CD4-positive, alpha-beta T cell treated with Interleukin-10 for 1 hour (primary cell): ENCODE measurements at places on chromosomes 3 and 15.
A peak's percentile ranks its signal among the peaks of the same experiment; 100 is the strongest.

GRCh38 chr3:95464346-95464745 lies 1350.0 kb upstream of the EPHA6 start:
- no peak for DNase-seq

DNA sequence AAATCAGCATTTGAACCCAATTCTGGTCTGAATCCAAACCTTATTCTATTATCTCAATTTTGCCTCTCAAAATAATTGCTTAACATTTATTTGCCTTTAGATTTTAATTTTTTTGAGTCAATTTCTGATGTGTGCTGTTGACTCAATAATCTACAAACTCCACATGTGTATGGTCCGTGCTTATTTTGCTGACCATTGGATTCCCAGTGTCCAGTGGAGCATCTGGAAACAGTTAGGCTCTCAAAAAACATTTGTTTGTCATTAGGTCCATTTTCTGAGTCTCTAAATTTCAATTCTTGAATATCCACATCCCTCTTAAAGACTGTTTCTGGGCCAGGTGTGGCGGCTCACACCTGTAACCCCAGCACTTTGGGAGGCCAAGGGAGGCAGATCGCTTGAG lies 19.2 kb upstream of the MYZAP start:
- no peak for DNase-seq

GRCh38 chr15:68252925-68253534 lies 23.5 kb upstream of the CLN6 start:
- DNase-seq, result peak; percentile 72

GRCh38 chr15:40367686-40368611 lies 9.9 kb downstream of the DISP2 start:
- DNase-seq, result peak; percentile 93

- DNase-seq, result no peak
These were observed 47.2 kb downstream of the CCDC12 start for GRCh38 chr3:46929324-46929723.

GRCh38 chr3:134704556-134704955 lies 53.7 kb upstream of the KY start:
- DNase-seq, result no peak

DNA sequence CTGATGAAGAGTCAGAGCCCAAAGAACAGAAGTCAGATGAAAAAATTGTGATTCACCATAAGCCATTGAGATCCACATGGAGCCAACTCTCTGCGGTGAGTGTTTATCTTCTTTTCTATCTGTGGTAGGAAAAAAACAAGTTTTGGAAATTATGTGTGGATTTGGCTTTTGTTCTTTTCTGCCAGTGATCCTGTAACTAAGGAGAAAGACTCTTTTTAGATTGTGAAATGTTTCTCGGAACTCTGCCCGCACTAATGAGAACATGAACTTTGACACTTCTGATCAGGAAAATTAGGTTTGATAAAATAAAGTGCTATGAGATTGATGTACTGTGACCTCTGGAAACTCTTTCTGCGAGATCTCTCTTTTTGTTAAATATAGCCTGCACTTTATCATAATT lies 8.4 kb downstream of the ARHGEF26 start:
- no peak for DNase-seq

- DNase-seq, result no peak
These were observed 885.1 kb downstream of the ZPLD1 start for GRCh38 chr3:103319912-103320311.

DNA sequence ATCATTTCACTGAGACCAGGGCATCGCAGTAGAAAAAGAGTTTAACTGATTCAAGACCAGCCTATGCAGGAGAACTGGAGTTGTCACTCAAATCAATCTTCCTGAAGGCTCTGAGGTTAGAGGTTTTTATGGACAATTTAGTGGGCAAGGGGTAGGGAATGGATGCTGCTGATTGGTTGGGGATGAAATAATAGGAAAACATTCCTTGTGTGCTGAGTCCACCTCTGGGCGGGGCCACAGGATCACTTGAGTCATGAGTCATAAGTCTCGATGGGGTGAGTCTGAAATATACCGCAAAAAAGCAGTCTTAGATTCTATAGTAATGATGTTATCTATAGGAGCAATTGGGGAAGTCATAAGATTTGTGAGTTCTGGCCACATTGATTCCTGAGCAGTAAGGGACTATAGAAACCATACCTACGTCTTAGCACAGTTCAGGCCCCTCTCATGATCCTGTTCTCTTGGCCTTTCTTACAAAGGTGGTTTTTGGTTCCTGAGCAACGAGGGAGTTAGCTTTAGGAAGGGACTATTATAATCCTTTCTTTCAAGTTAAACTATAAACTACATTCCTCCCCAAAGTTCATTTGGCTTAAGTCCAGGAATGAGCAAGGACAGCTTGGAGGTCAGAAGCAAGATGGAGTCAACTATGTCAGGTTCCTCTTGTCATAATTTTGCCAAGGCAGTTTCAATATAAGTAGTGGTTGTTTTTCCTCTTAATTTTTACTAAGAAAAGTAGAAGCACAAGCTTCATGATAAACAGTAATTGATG lies 2.7 kb upstream of the OPA1 start:
- DNase-seq, result no peak

DNA sequence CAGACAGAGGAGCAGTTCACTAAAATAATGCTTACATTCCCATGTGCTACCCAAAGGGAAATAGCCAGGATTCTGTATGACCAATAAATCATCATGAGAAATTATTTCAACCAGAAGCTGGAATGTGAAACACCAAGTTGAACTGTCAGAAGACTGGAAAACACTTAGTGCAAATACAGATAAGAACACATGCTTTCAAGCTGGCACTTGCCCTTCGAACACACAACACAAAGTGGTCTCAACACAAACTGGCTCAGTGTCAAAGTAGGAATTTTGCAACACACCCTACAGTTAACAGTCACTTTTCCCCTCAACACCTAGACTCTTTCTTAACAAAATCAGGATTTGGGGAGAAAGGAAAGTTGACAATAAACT lies 1.3 kb downstream of the FSD2 start:
- DNase-seq, result no peak

DNA sequence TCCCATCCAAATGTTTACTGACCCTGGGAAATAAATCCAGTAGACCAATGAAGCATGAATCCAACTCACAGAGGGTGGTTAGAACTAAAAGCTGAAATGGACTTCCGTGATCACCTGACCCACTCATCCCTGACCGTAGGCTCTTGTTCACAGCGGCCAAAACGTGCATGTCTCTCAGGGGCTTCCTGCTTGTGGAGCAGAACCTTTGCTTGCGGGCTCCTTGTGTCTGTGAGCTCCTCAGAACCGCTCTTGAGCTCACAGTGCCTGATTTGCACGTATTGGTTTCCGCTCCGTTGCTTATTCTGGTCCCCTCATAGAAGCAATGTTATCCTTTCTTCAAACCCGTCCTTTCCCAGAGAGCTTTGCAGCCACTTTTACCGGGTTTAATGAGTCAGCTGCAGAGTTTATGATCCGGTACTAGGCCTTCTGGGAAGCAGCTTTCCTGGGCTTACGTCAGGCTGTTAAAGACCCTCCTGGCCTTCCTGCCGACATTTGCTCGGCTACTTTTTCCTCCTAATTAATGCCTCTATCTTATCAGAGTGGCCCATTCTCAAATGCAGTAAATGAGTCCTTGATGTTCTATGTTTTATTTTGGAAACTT lies 35.4 kb downstream of the LIPC start:
- DNase-seq, result no peak

GRCh38 chr3:173943264-173943663 lies 545.7 kb downstream of the NLGN1 start:
- no peak for DNase-seq

DNA sequence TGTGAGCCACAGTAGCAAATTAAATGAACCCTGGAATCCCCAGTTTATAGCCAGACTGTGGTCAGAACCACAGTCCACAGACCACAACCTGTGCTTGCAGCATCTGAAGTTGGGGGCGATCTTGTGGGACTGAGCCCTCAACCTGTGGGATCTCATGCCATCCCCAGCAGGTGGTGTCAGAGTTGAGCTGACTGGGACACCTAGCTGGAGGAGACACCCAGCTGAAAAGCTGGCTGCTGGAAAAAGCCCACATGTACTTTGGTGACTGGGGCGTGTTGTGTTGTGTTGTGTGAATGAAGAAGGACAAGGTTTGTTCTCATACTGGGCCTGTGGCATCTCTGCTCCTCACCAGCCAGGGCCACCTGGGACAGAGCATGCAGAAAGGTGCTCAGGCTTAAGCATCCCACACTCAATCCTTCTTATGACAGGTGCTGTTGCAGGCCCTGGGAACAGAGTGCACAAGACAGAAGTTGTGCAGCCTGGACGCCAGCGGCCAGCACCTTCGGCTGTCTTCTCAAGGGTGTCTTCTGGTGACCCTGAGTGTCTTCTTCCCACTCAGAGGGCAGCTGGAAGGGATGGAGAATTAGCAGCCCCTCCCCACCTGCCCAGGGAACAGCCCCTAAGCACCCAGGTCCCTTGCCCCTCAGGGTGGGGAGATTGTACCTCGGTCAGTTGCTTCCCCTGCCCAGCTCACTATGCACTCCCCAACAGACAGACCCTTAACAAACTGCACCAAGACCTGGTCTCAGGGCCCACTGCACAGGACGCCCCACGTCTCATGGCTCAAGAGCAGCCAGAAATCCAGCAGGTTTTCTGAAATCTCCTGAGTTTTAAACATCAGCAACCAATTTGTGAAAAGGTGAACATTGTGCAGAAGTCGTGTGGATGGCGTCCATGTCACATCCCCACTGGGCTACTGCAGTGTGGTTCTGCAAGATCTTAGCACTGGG lies 2.2 kb upstream of the UROC1 start:
- no peak for DNase-seq

DNA sequence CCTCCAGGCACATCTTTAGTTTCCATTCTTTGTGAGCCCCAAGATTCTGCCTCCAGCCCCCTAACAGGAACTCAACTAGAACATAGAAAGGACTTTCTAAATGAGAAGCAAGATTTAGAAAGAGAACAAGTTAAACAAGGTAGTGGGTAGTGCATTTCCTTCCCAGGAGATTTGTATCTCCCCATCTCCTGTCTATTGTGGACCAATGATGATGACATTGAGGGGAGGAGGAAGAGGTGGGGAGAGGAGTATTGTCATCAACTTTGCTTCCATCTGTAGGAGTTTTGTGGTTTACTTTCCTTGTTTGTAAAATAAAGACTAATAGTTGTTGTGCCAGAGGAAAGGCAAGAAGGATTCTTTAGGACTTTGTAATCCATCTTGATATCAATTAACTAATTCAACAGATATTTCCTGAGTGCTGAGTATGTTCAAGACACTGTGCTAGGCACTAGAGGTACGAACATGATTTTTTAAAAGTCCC lies 235.3 kb upstream of the ROPN1 start:
- DNase-seq, result no peak

DNA sequence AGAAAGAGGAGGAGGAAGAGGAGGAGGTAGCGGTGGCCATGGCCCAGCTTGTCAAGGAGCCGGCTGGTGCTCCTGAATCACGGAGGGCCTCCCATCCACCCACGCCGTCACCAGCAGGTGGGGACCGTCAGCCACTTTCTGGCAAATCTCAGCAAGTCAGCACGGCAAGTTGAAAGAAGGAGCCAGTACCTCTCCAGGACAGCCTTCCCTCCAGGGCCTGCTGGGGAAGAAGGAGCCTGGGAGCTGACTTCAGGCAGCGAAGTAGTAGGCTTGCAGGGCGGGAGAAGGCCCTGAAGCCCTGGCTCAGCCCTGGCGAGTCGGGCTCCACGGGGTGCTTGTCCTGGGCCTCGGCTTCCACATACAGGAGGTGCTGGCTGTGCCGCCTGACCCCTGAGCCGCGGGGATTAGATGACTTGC lies 99.2 kb upstream of the TRPM1 start:
- DNase-seq, result peak; percentile 80

DNA sequence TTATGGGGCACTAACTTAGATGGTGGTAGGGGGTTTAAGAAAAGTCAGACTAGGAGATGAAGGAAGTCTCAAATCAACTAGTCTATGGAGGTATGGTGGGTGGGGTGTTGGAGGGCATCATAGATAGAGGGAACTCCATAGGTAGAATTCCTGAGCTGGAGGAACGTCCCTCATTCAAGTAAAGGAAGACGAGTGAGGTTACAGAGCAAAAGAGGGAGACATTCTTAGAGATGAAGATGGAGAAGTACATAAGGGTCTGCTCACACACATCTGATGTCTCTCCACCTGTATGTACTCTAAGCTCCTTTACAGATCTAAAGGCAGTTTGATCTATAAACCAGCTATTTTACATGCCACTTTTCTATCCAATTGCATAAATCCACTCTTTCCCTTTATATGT lies 1.4 kb downstream of the PLSCR1 start:
- DNase-seq, result no peak

GRCh38 chr3:145197051-145197820 lies 963.7 kb downstream of the PLOD2 start:
- no peak for DNase-seq

DNA sequence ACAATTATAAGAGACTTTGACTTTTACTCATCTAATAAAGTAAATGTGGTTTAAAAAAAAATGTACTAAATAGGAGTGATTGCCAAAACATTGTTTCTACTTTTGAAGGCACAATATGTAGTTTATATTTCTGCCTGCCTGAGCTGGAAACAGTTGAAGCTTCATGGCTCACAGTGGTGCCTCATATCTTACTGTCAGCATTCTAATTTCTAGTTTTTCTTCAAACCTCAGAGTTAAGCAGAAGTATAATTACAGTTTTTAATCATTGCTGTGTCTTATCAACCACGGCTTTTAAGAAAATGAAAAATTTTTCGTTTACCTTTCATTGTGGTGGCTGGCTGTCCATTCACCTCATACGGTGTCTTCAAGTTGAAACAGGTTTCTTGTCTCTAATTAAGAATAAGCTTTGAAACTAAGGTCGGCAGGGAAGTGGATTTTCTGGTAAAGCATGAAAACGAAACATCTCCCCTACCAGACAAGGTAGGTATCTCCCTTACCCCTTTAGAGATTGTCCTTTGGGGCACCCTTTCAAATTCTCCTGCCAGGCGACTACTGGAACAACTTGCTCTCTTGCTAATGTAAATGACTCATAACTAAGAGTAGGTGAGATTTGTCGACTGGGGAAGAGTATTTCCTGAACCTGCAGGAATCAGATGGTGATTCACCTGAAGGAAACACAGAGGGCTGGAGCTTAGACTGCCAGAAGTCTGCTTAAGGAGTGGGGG lies at the start of gene GPR87:
Gene GPR87, minus strand, starts transcription at position 554 of the 725 bp plus-strand sequence. CDS start 16,720 bp downstream, outside the sequence.
- DNase-seq, result no peak

- DNase-seq, result no peak
These were observed 15.7 kb upstream of the TFRC start for GRCh38 chr3:196097373-196098154.

DNA sequence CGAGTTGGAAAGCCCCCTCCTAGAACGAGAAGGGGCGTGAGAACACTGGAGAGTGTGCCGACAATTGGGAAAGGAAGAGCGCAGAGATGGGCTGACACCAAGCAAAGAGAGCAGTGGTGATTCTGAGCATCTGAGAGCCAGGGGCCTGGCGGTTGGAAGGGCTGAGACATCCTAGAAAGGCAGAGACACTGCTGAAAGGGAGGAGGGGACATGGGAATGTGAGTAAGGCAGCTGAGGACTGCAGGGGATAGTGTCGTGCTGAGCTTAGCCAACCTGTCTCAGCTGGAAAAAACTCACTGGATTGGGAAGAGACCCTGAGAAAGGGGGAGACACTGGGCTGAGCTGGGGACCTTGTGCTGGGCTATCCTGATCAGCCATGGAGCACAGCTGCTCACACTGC lies 58.1 kb upstream of the SLC6A6 start:
- no peak for DNase-seq
